ENCODE measurements at places on chromosomes 4 and X. TPM values are rescaled to one million over a fixed set of nuclear protein-coding genes. Genes with fewer than 3 reads are reported as not detected.
A peak's percentile ranks its signal among the peaks of the same experiment; 100 is the strongest.

DNA sequence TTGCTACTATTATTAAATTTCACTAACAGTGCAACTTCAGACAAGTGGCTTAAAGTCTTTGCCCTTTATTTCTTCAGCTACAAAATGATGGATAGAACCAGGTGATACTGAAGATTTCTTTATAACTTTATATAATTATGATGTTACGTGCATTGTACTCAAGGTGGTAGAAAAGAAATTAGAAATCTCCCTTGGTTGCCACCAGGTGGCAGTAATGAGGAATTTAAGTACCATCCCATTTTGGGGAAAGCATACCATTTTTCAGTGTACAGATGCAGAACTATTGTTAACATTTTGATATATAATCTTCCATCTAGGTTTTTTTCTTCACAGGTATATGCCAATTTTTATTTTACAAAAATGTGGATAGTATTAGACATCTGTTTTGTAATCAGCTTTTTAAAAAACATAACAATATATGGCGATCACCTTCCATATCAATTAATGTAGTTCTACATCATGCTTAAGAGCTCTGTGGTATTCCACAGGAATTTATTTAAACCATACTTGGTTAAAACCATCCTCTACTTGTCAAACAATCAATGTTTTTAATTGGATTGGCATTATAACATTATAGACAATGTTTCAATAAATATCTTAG, 37.7 kb upstream of the RAB33B start:
- DNase-seq: peak; percentile 35
- no peak overlapping the region for H3K27ac ChIP-seq
- no peaks in the 10 kb centered on the region for H3K27me3 ChIP-seq
- no peak overlapping the region for H3K4me3 ChIP-seq

DNA sequence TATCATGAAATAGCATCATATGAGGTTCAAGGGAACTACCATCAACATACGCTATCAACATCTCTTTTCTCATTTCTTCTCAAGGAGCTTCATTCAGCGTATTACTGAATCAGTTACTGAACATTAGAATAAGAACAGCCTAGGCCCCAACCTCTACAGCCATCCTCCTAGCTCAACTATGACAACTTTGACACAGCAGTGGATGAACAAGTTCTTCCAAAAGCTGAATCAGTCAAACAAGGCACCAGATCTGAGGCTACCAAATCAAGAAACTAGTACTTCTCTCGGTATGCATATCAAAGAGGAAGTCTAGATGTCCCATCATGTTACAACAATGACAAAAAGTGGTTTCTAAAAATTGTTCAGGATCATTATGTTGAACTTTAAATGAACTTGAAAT, 57.4 kb downstream of the GATB start:
- H3K27ac ChIP-seq: no peak overlapping the region
- H3K36me3 ChIP-seq: peaks cover 25% of the 10 kb centered on the region
- peaks cover 4% of the 10 kb centered on the region for H3K4me1 ChIP-seq
- H3K27me3 ChIP-seq: no peaks in the 10 kb centered on the region
- no peak for DNase-seq
- H3K4me3 ChIP-seq: no peak overlapping the region

DNA sequence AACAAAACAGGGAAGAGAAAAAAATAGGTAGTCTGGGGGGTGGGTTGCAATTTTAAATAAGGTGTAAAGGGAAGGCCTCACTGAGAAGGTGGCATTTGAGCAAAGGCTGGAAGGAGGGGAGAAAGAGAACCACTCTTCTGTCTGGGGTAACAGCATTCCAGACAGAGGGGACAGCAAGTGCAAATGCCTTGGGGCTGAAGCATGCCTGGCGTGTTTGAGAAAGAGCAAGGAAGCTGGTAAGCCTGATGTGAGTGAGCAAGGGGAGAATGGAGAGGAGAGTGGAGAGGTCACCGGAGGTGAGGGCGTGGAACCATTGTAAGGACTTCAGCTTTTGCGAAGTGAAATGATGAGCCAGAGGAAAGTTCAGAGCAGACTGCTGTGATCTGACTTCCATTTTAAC, 19.7 kb upstream of the DOCK11 start:
- no peaks in the 10 kb centered on the region for H3K27me3 ChIP-seq
- no peaks in the 10 kb centered on the region for H3K4me1 ChIP-seq
- no peaks in the 10 kb centered on the region for H3K36me3 ChIP-seq
- no peak overlapping the region for H3K4me3 ChIP-seq
- H3K27ac ChIP-seq: no peak overlapping the region

DNA sequence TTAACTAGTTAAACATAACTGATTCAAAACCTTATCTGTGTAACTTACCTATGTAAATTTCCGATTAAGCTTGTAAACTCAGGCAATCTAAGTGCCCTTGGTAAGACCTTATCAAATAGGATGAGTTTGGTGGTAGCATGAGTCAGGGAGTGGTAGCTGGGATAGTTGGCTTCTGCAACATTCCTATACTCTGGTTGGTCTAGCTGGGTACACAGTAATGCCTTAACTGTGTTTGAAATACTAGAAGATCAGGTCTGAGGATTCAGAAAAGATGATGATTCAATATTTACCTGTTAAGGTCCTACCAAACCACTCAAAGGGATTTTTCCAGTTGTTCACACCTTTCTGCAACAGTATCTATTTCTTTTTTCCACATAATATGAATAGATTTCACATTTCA, 5.3 kb downstream of the YIPF7 start:
- H3K4me1 ChIP-seq: no peaks in the 10 kb centered on the region
- no peak overlapping the region for H3K27ac ChIP-seq
- no peak for DNase-seq
- no peaks in the 10 kb centered on the region for H3K27me3 ChIP-seq

Gene TEX11
- polyA plus RNA-seq: not detected

GRCh38 chr4:113179996-113180395, 130.5 kb downstream of the ANK2 start:
- H3K27me3 ChIP-seq: no peaks in the 10 kb centered on the region
- H3K27ac ChIP-seq: no peak overlapping the region
- no peak overlapping the region for H3K4me3 ChIP-seq
- no peaks in the 10 kb centered on the region for H3K36me3 ChIP-seq

GRCh38 chr4:155738548-155738947, 20.3 kb upstream of the GUCY1B1 start:
- no peaks in the 10 kb centered on the region for H3K27me3 ChIP-seq
- no peaks in the 10 kb centered on the region for H3K36me3 ChIP-seq
- DNase-seq: no peak
- H3K4me1 ChIP-seq: no peaks in the 10 kb centered on the region

DNA sequence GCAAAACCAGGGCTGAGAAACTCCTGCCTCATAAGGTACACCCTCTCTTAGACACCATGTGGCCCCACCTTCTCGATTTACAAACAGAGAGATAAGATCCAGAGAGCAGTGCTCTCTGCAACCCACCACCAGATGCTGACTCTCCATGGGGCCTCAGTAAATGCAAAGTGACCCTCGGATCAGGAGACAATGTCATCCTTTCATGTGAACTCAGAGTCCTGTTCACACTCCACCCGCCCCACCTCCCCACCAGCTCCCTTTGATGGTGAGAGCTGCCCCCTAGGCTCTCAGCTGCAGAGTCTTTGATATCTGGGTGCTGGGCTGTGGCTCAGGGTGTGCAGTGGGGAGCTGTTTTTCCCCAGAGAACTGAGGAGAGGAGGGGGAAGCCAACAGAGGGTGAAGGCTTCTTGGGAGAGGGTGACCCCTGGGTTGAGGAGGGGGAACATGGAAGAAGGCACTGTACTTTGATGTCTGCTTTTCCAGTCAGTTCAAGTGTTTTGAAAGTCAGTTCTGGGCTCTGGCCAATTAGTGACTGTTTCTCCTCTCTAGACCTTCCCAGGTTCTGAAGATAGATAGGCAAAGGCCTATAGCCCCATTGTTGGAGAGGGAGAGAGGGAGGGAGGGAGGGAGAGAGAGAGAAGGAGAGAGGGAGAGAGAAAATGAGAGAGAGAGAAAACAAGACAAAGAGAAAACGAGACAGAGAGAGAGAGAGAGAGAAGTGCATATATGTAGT, 88.2 kb downstream of the SCD5 start:
- H3K36me3 ChIP-seq: no peaks in the 10 kb centered on the region
- H3K27ac ChIP-seq: no peak overlapping the region
- H3K4me1 ChIP-seq: no peaks in the 10 kb centered on the region
- no peaks in the 10 kb centered on the region for H3K27me3 ChIP-seq
- H3K4me3 ChIP-seq: no peak overlapping the region

Gene TMPRSS11D
- not detected for polyA plus RNA-seq

Gene P2RY8
- polyA plus RNA-seq: 33.3 TPM

- peaks cover 4% of the 10 kb centered on the region for H3K4me1 ChIP-seq
- no peaks in the 10 kb centered on the region for H3K27me3 ChIP-seq
Observed at GRCh38 chrX:7159149-7159861, 11.4 kb upstream of the PUDP start.

DNA sequence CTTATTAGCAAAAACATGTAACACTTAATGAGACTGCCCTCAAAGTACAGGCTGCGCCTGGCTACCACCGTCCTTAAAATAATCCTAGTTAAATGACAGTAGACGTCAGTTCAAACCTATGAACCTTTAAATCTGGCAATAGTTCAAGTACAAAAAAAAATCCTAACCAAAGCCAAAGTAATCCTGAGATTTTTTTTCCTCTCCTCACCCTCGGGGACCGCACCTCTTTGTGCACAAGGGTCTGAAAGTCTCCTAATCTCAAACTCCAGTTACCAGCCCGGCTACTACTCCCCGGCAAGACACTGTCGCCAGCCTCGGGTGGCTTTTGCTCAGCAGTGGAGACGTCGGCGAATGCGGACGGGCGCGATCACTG, 439 bp downstream of the SEC31A start:
- peaks cover 26% of the 10 kb centered on the region for H3K4me1 ChIP-seq
- H3K36me3 ChIP-seq: peaks cover 17% of the 10 kb centered on the region
- no peak for DNase-seq
- H3K27me3 ChIP-seq: no peaks in the 10 kb centered on the region

- no peaks in the 10 kb centered on the region for H3K27me3 ChIP-seq
- no peak overlapping the region for H3K4me3 ChIP-seq
- H3K4me1 ChIP-seq: no peaks in the 10 kb centered on the region
- no peak overlapping the region for H3K27ac ChIP-seq
Observed at GRCh38 chr4:110540982-110541451, 65.1 kb downstream of the ENPEP start.

Gene SYP
- polyA plus RNA-seq: 0.27 TPM

- H3K27me3 ChIP-seq: no peaks in the 10 kb centered on the region
- H3K4me1 ChIP-seq: no peaks in the 10 kb centered on the region
Observed at GRCh38 chr4:54517781-54518444, 139.8 kb upstream of the KIT start.

DNA sequence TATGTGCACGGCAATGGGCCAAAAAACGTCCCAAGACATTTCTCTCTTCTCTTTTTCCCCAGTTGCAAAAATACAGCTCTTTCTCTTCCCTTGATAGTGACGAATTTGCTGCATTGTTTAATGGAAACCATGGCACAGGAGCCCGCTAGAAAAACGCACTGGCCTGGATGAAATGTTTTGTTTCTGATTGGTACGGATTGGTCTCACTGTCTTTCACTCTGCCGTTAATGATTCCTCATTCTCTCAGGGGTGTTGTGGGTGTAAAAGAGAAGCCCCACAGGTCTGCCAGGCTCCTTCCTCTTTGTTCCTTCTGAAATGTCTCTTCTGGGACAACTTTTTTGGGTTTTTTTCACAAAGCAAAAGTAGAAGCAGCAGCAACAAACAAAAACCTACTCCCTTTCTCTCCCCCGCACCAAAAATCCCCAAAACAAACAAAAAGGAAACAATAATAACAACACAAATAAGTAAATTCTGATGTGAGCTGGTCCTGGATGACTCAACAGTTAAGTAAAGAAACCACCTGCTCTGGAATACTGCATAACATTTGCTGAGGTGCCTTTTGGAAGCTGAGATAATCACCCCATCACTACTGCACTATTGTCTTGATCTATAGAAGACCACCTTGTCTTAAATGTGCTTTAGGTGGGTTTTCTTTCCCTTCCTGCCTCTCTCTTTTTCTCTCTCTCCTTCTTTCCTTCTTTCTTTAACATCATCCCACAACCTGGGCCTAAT, 89.8 kb downstream of the PLAC1 start:
- no peaks in the 10 kb centered on the region for H3K4me1 ChIP-seq
- no peak overlapping the region for H3K4me3 ChIP-seq
- DNase-seq: no peak
- H3K27ac ChIP-seq: no peak overlapping the region

Gene P2RY4
- polyA plus RNA-seq: not detected

Gene RS1
- 0.08 TPM for polyA plus RNA-seq

GRCh38 chrX:79270401-79270800, 96.7 kb downstream of the ITM2A start:
- H3K4me1 ChIP-seq: no peaks in the 10 kb centered on the region
- peak; percentile 13 for DNase-seq
- no peaks in the 10 kb centered on the region for H3K27me3 ChIP-seq
- no peak overlapping the region for H3K4me3 ChIP-seq

DNA sequence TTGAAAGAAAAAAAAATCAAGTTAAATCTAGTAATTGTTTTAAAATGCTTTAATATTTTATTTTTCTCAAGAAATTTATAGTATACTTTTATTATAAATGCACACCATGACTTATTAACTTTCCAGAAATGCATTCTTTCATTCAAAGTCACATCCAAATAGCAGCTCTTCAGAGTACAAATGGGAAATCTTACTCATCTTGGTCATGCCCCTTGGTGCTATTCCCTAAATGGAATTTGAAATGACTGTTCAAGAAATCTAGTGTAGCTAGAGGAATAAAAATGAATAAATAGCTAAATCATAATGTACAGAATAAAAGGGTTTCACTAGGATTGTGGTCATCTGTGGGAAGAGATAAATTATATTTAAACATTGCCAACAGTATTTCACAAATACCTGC, 1139.7 kb downstream of the PCDH18 start:
- no peak for DNase-seq
- H3K27ac ChIP-seq: no peak overlapping the region
- H3K4me1 ChIP-seq: no peaks in the 10 kb centered on the region
- H3K36me3 ChIP-seq: no peaks in the 10 kb centered on the region

DNA sequence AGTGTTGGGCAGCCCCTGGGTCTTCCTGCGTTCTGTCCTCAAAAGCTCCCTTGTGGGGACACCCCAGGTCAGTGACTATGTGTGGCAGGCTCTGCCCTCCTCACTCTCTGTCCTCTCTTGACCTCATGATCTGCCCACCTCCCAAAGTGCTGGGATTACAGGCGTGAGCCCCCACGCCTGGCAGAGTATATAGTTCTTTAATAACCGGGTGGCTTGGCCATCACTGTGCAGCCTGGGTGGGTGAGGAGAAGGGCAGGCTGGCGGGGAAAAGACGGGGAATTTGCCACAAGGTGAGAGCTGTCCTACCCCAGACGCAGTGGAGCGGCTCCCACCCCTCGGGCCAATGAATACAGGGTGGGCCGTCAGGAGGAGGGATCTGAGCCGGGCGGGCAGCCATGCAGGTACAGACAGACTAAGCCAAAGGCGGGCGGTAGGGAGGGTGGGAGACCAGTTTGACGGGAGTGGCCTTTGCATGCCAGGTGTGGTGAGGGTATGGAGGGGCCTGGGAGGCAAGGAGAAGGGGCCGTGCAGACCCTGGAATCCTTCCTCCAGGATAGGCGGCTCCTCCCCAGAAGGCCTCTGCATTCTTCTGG, 2.5 kb downstream of the SH3BP2 start:
- peaks cover 17% of the 10 kb centered on the region for H3K36me3 ChIP-seq
- H3K4me1 ChIP-seq: peaks cover 84% of the 10 kb centered on the region
- DNase-seq: no peak
- no peaks in the 10 kb centered on the region for H3K27me3 ChIP-seq
- peak overlapping the region; percentile 99 for H3K4me3 ChIP-seq
- H3K27ac ChIP-seq: peak overlapping the region; percentile 96
